ENCODE measurements at places on chromosomes 5 and 9.
A peak's percentile ranks its signal among the peaks of the same experiment; 100 is the strongest.

DNA sequence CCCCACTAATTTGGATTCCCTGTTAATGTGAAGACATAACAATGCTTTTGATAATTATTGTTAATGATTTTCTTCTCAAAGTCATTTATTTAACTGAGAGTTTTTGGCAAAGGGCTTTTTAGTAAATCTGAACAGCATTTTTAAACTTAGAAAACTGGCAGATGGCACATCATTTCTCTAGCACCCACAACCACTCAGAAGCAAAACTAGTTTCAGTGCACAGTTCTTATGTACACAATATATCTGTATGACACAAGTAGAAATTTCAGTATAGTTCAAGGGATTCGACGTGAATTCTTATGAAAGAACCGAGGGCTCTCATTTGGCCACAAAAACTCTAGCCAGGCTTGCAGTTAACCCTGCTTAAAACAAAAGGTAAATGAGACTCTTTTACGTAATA is 231.4 kb upstream of the CDH9 start:
- DNase-seq = no peak

DNA sequence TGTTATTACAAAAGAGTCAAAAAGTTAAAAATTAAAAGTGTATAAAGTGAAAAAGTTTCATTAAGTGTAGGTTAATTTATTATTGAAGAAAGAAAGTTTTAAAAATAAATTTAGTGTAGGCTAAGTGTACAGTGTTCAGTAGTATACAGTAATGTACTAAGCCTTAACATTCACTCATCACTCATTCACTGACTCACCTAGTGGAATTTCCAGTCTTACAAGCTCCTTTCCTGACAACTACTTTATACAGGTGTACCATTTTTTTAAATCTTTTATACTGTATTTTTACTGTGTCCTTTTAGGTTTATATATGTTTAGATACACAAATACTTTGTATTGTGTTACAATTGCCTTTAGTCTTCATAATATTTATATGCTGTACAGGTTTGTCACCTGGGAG is 530.2 kb upstream of the FAM174A start:
- no peak for DNase-seq

DNA sequence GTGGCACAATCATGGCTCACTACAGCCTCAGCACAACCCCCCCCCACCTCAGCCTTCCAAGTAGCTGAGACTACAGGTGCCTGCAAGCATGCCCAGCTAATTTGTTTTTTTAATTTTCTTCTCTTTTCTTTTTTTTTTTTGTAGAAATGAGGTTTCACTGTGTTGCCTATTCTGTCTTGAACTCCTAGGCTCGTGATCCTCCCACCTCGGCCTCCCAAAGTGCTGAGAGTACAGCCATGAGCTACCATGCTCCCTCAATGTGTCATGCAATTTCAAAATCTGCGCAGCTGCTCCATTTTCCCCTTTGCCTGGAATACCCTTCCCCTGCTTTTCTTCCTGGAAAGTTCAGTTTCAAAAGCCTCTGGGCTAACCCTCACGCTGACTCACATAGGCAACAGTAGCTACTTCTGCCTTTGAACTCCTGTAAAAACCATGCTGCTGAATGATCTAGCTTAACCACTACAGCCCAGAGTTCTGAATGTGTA is 71.0 kb upstream of the IL7R start:
- no peak for DNase-seq

DNA sequence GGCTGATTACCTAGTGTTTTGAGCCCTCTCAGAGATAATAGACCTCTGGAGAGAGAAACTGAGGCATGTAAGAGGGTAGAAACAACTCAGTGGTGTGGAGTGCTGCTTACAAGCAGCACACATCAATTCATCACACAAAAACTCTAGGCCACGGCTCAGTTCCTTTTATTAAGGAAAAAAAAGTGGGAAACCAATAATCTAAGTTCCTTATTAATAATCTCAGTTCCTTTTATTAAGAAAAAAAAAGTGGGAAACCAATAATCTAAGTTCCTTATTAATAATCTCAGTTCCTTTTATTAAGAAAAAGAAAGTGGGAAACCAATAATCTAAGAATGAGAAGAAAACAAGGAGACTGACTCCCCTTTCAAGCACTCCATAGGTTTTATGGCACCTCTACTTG is 28.0 kb downstream of the TXNDC8 start:
- DNase-seq = no peak

DNA sequence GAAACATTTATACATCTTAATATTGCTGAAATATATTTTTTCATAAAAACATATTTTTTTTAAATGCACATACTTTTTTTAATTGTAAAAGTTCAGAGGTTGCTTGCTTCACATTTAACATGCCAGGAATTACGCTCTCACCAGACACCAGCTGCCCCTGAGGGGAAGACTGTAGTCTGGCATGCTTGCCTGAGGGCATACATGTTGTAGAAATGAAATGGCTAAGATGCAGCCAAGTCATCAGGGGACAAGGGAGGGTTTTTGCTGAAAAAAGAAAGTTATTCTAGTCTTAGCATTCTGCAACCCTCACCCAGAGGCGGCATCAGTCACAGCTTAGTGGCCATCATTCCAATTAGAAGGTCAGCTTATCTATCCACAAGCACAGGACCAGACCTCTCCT is 426.7 kb upstream of the FTMT start:
- DNase-seq = peak; percentile 14

GRCh38 chr5:178304016-178304415 is 71.4 kb upstream of the PHYKPL start:
- no peak for DNase-seq

GRCh38 chr5:68379275-68380036 is 163.9 kb downstream of the PIK3R1 start:
- no peak for DNase-seq

DNA sequence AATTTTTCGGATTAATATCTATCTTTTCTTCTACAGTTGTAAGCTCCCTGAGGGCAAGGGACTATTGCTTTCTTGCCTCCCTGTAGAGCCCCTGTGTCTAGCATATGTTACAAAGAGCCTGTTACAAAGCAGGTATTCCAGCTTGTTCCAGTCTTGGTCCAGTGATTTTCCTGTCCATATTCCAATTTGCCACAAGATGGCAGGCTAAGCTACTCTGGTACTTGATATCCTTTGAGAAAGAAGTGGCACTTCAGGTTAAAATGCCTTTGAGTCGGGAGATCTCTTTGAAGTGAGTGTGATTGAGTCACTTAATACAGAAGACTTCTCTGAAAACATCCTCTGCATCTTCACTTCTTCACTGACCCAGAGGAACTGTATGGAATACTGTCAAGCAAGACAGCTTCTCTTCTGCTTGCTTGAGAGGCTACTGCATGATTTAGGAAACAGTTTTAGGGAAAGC is 24.5 kb downstream of the CAVIN4 start:
- DNase-seq = peak; percentile 45

- DNase-seq = no peak
Observed at GRCh38 chr9:73165911-73166310, 14.2 kb downstream of the ANXA1 start.

GRCh38 chr5:103908336-103909080 is 345.9 kb upstream of the NUDT12 start:
- DNase-seq = no peak

GRCh38 chr9:77475641-77476473 is 172.3 kb downstream of the GNA14 start:
- no peak for DNase-seq

DNA sequence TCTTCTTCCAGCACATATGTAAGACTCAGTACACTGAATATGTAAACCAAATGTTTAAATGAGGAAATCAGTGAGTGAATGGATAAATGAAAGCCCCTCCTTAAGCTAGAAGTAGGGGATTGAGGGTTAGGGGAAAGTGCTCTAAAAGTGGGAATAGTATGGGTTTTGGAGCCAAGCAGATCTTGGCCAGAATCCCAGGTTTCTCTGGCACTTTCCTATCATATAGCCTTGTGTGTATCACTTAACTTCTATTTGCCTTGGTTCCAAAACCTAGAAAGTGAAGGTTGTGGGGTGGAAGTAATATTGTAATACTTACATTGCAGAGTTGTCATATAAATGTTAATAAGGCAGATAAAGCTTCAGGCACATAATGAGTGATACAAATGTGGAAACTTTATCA is 45.0 kb upstream of the SV2C start:
- no peak for DNase-seq

DNA sequence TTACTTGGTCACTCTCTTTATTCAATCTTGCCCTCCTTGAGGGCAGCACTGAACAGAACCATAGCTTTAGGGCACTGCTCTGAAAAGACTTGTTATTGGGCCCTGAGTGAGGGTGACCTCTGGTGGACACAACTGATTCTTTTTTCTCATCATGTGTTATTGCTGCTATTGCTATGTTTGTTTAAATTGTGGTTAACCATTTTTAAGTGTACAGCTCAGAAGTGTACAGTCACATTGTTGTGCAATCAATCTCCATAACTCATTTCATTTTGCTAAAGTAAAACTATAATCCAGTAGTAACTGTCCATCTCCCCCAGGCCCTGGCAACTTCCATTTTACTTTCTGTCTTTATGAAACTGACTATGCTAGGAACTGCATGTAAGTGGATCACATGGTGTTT is 351.1 kb upstream of the RIOK2 start:
- DNase-seq = peak; percentile 41

- DNase-seq = peak; percentile 18
Observed at GRCh38 chr9:72856972-72857623, 95.8 kb downstream of the ALDH1A1 start.

DNA sequence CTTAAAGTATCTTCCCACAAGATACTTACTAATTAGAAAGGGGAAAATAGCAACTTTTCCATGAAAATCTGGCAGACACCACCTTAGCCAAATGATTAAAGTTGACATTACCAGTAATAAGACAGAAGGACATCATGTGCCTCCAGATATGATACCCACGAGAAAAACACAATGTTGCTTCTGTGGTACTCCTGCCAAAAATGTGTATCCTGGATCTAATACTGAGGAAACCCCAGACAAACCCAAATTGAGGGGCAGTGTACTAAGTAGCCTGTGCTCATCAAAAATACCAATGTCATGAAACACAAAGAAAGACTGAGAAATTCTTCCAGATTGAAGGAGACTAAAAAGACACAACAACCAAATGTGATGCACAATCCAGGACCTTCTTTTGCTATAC is 85.3 kb downstream of the TTLL11 start:
- DNase-seq = no peak

GRCh38 chr5:93006915-93007314 is 574.1 kb downstream of the NR2F1-AS1 start:
- no peak for DNase-seq

GRCh38 chr5:143062379-143062778 is 292.2 kb downstream of the ARHGAP26 start:
- DNase-seq = no peak

DNA sequence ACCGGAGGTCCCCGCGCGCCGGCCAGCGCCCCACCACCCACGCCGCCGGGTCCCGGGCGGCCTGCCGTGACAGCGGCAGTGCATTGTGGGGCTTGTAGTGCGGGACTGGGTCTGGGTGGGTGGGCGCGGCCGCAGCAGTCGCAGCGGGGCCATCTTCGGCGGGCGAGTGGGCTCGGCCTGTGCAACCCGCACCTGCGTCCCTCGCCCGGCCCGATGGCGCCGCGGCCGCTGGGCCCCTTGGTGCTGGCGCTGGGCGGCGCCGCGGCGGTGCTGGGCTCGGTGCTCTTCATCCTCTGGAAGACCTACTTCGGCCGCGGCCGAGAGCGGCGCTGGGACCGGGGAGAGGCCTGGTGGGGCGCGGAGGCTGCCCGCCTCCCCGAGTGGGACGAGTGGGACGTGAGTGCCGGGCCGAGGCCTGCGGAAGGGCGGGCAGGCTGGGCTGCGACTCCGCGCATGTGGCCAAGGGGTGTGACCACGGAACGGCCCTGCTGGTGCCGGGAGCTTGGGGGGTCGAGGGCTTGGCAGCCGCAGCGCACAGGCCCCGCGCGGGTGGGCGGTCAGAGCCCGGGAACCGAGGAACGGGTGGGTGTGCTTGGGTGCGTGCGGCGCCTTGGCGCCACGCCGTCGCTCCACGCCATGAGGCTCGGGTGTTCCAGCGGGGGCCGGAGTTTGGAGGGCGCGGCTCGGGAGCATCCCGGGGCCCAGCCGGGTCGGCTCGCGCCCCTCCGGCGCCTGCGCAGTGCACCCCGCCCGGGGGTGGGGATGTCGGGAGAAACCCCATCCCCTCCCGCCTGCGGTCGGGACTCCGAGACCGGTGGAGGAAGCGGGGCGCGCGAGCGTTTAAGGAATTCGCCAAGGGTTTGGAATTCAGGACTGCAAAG is at the start of gene ARL10:
TSS of gene ARL10 (plus strand) at position 137 of the 881 bp plus-strand sequence. CDS start at position 214, 77 bp downstream.
- peak; percentile 96 for DNase-seq

GRCh38 chr5:56340196-56340980 is 107.3 kb upstream of the ANKRD55 start:
- DNase-seq = no peak
